ENCODE measurements at places on chromosomes 4 and X. TPM values are rescaled to one million over a fixed set of nuclear protein-coding genes. Genes with fewer than 3 reads are reported as not detected.

Gene NHS
- 7.5 TPM for total RNA-seq

Gene SH3BGRL
- total RNA-seq = 83.3 TPM

Gene GABRE
- 3.1 TPM for total RNA-seq

Gene PCDH7
- 126 TPM for total RNA-seq

Gene ARHGAP6
- 1.3 TPM for total RNA-seq

Gene RBM46
- not detected for total RNA-seq

Gene MAGEE1
- 11.0 TPM for total RNA-seq

Gene TMEM35A
- 67.3 TPM for total RNA-seq

Gene PRRG3
- 15.0 TPM for total RNA-seq

Gene STOX2
- 48.5 TPM for total RNA-seq

Gene NAT8L
- 13.1 TPM for total RNA-seq

Gene FANCB
- total RNA-seq = 11.6 TPM
